ENCODE measurements at places on chromosomes 4 and X.

DNA sequence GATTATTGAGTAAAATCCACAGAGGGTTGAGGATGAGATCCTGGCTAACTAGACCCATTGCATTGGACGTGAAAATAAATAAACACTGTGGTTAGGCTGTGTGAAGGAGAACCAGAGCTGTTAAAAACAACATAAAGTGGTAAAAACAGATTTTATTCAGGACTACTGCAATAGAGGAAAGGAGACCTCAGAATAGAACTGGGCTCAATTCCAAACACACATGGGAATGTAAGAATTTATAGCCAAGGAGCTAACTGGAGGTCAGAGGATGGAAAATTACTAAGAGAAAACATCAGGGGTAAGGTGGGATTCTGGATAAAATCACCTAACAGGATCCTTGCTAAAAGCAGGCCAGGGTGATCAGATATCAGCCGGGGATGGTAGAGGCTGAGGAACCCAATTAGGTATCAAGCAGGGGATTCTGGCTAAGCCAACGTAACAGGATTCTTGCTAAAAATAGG is 112.4 kb downstream of the RNF150 start:
- no peak for DNase-seq

DNA sequence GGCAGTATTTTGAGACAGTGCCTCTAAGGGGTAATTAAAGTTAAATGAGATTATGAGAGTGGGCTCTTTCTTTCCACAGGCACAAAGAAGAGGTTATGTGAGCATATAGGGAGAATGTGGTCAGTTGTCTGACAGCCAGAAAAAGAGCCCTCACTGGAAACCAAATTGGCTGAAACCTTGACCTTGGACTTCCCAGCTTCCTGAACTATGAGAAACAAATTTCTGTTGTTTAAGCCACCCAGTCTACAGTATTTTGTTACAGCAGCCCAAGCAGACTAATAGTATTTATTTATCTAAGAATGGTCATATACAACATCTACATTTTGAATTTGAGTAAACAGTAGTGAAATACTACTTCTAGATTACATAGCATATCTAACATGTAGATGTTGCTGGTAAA is 473.8 kb downstream of the IL15 start:
- no peak for DNase-seq

- no peak for DNase-seq
These were observed 36.6 kb downstream of the RASSF6 start for GRCh38 chr4:73583666-73584065.

DNA sequence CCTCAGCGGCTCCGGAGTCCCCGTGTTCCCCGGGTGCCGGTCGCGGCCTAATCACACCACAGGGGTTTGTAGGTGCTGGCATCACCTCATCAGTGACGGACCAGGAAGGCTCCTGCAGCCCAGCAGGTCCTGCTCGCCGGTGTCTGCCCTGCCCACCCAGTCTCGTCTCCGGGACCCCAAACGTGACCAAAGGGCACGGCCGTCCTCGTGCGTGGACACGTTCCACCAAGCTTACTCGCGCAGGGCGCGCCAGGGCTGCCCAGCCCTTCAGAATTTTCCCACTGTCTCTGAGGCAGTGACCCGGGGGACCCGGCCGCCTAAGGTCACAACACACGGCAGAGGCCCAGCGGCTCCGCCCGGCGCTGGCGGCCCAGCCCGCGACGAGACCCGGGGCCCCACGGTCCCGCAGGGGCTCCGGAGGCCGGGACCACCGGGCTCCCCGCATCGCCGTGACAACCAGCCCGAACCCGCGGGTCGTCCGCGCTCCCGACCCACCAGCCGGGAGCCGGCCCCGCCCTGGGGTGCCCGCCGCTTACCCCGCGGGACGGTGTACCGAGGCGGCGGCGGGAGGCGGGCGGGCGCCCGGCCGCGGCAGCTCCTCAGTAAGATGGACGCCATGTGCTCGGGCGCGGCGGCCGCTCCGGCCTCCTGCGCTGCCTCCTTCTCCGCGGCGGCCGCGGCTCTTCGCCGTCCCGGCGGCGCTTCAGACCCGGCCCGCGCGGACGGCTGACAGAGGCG is 454 bp downstream of the LETM1 start:
- no peak for DNase-seq

DNA sequence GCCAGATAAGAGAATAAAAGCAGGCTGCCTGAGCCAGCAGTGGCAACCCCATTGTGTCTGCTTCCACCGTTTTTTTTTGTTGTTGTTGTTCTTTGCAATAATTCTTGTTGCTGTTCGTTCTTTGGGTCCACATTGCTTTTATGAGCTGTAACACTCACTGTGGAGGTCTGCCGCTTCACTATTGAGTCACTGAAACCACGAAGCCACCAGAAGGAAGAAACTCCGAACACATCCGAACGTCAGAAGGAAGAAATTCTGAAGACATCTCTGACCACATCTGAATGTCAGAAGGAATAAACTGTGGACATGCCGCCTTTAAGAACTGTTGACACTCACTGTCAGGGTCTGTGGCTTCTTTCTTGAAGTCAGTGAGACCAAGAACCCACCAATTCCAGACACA is 110.5 kb downstream of the PCDH18 start:
- DNase-seq = no peak

- DNase-seq = no peak
These were observed 71.0 kb downstream of the AFF1 start for GRCh38 chr4:87005690-87006425.

- DNase-seq = no peak
These were observed 35.4 kb downstream of the WDR1 start for GRCh38 chr4:10081218-10081606.

DNA sequence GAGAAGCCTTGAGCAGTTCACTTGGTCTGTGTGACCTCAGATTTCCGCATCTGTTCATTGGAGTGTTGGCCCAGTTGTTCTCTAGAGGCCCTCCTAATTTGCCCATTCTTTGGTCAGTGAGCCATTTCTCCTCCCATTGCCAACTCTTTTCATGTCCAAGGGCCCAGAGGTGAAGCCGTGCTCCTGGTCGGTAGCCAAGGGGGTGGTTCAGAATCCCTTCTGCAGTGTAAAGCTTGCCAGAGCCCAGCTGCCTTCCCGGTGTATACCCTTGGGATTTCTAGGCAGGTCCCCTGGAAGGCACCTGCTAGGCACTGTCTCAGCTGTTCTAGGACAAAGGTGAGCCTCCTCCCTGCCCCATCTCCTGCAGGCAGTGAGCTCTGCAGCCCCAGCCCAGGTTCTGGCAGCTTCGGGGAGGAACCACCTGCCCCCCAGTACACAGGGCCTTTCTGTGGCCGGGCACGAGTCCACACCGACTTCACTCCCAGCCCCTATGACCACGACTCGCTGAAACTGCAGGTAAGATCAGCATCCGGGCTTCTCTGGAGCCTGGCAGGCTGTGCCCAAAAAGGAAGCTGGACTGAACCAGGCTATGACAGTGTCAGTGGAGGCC is 12.3 kb downstream of the SASH3 start:
- no peak for DNase-seq

- no peak for DNase-seq
These were observed 36.6 kb downstream of the SYTL4 start for GRCh38 chrX:100695302-100695701.

DNA sequence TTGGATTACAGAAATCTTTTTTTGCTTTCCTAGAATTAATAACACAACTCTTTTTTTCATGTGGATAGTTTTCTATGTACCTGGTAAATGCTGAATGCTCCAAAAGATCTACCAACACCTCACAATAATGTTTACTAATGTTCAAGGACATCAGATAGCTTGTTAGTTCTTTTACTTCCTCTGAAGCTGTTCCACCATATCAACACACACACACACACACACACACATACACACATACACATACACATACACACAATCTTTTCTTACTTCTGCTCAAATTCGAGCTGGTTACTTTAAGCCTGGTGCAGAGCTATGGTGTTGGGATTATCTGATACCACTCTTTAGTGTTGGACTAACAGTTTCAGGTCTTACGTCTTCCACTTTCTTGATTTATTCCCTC is 28.3 kb upstream of the TMPRSS11D start:
- no peak for DNase-seq

- DNase-seq = no peak
These were observed 42.0 kb downstream of the TMEM150C start for GRCh38 chr4:82519776-82520175.

DNA sequence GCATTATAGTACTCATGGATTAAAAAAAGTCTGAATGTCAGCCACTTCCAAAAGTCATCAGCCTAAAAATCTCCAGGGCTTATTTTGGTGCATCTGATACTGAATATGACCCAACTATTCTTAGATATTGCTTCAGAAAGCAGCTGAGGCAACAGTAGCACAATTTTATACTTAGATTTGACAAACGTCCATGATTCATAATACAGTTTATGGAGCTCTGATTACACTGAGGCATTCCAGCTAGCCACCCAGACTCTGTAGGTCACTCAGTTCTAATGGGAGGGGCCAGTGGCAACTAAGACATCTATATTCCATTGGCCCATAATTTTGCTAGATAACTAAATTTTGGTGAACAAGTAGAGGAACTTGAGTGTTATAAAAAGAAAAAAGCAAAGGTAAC is 10.3 kb downstream of the SPATA4 start:
- no peak for DNase-seq

GRCh38 chr4:4256799-4257198 is 8.8 kb upstream of the TMEM128 start:
- no peak for DNase-seq

GRCh38 chr4:1851575-1852410 is 4.2 kb downstream of the LETM1 start:
- DNase-seq = no peak

Data from KG1 (cell line).